ENCODE measurements at places on chromosomes 5 and 9.

DNA sequence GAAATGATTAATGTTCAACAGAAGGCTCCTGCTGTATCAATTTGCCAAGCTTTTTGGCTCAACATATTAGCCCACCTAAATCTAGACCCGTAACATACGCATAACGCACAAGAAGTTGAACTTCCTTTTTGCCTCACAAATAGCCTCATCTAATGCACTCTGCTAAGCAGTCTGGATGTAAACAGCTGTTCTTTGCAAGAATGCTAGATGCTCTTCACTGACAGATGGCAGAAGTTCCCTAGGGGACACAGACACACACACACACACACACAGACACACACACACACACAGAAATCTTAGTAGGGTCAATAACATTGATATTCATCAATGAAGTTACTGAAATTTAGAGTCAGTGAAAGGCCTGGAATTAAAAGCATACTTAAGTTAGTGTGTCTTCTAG, 13.2 kb upstream of the PCA3 start:
- DNase-seq, result no peak

DNA sequence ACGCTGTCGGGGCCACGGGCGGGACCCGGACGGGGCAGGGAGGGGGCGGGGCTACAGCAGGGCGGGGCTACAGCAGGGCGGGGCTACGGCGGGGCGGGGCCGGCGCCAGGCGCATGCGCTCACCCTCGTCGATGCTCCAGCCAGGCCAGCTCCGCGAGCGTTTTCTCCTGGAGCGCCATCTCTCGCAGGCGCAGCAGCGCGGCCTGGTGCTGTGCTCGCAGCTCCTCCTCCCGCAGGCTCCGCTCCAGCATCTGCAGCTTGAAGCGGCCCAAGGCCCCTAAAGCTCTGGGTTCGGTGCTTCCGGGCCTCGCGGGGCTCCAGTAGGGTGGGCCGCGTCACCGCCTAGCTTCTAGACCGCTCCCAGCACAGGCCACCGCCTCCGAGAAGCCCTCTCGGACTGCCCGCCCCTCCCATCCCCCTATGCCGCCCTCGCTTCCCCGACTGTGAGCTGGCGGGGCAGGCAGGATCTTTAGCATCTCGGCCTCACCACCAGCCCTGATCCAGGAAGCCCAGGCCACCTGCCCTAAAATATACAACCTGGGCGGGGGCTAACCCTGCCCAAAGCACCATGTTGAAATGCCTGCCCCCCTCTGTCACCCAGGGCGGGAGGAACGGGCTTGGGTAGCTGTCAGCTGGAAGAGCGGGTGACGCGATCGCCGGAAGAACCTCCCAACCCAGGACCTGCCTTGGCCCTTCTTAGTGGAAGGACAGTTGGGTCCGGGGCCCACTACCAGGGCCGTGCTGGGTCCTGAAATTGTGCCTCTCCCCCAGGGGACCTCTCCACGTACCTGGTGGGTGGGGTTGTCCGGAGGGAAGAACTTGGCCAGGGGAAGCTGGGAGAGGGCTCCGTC, 21.9 kb upstream of the QSOX2 start:
- DNase-seq, result peak; percentile 82

- DNase-seq, result no peak
These were observed 126.2 kb upstream of the SLC28A3 start for GRCh38 chr9:84466580-84467285.

- no peak for DNase-seq
These were observed 80.3 kb downstream of the IQGAP2 start for GRCh38 chr5:76483433-76483832.

- DNase-seq, result no peak
These were observed 516 bp downstream of the MAST4 start for GRCh38 chr5:66596636-66597182.

DNA sequence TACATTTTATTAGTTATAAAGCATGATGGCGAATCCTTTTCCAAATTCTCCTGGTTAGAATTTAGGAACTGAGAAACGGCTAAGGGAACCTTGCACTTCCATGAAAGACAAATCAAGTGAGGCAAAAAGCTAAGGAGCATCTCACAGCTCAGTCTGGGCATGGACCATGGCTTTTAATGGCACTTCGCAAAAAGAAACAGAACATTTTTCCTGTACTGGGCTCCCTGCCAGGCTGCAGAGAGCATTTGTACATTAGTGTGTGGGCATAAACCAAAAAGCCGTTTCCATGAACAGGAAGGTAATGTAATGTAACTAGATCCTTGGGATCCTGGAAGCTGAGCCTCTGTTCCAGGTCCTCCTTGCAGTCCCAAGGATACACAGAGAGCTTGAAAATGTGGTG, 354.2 kb downstream of the MRPS30 start:
- DNase-seq, result no peak

- DNase-seq, result no peak
These were observed 51.4 kb downstream of the EBF1 start for GRCh38 chr5:159048298-159048697.

DNA sequence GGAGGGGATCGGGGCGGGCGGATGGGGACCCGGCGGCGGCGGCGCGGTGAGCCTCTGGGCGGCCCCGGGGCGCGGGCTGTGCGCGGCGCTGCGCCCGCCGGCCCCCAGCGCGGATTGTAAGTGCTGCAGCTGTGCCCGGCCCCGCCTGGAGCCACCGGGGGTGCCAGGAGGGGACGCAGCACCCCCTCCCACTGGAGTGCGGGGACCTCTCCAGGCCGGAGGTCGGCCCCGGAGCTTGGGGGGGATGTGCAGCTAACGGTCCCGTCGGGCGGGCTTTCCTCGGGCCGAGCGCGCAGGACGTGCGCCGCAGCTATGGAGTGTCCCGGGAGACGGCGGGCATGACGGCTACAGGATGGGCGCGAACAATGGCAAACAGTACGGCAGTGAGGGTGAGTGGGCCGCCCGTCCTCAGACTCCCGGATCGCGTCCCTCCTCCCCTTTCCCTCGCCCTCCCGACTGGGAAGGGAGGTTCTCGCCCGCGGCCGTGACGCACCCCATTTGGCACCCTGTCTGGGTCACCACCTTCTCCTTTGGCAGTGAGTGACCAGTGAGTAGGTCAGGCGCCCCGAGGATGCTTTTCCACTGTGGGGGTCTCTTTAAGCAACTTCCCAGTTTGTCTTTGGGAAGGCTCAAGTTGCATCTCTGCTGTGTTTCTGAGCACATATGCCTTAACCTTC, 483 bp downstream of the FBXL7 start:
- peak; percentile 4 for DNase-seq

GRCh38 chr9:96674906-96675538, 19.9 kb upstream of the PRXL2C start:
- DNase-seq, result no peak

- no peak for DNase-seq
These were observed 480.9 kb downstream of the CDK5RAP2 start for GRCh38 chr9:120099065-120099464.

- DNase-seq, result no peak
These were observed 46.2 kb downstream of the SPRY4 start for GRCh38 chr5:142278627-142279026.

- DNase-seq, result no peak
These were observed 5.1 kb upstream of the CCDC192 start for GRCh38 chr5:127697894-127698600.

DNA sequence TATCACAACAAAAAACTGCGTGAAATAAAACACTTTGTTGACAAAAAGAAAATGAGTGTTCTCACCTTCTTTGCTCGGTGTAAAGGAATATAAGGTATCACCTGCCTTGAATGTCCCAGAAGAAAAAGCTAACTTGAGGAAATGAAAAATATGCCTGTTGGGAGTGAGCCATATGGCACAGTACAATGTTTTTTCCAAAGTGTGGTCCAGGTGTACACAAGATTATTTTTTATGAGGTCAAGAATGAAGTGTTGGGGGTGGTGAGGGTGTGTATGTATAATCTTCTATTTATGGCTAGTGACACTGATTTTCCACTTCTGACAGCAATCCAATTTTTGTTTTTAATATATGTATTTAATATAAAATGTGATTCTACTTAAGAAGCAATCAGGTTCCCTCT, 134.4 kb downstream of the RFX3 start:
- DNase-seq, result no peak

DNA sequence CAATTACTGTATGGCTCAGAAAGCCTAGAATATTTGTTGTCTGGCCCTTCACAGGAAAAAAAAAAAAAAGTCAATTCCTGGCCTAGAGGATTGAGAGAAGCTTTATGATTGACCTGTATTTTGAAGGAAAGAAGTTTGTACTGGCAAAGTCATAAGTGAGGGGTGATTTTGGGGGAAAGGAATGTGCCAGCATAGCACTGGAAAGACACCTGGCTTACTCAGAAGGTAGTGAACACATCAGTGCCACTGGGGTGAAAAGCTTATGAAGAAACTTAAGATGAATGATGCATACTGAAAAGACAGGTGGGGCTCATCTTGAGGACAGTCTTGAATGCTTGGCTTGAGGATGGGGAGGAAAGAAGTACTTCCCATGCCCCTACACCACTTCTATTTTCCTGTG, 127.9 kb upstream of the RASA1 start:
- no peak for DNase-seq

- no peak for DNase-seq
These were observed 4.6 kb downstream of the EFNA5 start for GRCh38 chr5:107666051-107666655.

DNA sequence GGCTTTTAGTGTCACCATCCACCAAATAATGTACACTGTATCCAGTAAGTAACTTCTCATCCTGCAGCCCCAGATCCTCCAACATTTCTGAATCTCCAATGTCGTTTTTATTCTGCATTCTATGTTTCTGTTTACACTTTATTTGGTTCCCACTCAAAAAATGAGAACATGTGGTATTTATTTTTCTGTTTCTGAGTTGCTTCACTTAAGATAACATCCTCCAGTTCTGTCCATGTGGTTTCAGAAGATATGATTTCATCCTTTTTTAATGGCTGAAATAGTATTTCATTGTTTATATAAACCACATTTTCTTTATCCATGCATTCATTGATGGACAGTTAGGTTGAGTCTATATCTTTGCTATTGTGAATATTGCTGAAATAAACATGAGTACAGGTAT, 677.3 kb upstream of the FTMT start:
- no peak for DNase-seq

GRCh38 chr5:29518176-29518575, 1675.3 kb upstream of the CDH6 start:
- no peak for DNase-seq

GRCh38 chr9:71608825-71609447, 159.4 kb downstream of the CEMIP2 start:
- DNase-seq, result no peak

- no peak for DNase-seq
These were observed 88.8 kb downstream of the SREK1 start for GRCh38 chr5:66232706-66233445.

GRCh38 chr9:3480353-3480655, 45.5 kb downstream of the RFX3 start:
- no peak for DNase-seq

- DNase-seq, result no peak
These were observed 167.2 kb downstream of the XRCC4 start for GRCh38 chr5:83244516-83244915.

DNA sequence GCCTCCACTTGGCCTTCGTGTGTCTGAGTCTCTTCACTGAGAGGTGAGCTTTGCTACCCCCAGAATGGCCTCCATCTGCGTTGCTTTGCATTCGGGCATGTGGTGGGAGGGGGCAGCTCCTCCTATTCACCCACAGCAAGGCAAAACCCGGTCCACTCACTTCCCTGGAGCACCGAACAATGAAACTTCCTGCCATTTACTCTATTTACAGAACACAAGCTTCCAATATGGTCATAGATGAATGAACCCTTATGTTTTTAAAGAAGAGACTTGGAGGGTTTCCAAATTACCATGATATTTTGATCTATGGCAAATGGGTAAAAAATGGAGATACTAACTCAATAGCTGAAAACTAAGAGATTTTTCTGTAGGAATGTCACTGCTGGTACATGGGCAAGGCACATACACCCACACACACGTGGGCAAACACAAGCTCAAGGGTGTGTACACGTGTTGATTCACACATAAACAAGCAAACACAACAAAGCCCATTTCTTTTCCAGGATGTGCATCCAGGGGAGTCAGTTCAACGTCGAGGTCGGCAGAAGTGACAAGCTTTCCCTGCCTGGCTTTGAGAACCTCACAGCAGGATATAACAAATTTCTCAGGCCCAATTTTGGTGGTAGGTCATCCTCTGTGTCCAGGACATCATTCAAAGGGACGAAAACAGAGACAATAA, 5.2 kb downstream of the GABRP start:
- DNase-seq, result no peak

DNA sequence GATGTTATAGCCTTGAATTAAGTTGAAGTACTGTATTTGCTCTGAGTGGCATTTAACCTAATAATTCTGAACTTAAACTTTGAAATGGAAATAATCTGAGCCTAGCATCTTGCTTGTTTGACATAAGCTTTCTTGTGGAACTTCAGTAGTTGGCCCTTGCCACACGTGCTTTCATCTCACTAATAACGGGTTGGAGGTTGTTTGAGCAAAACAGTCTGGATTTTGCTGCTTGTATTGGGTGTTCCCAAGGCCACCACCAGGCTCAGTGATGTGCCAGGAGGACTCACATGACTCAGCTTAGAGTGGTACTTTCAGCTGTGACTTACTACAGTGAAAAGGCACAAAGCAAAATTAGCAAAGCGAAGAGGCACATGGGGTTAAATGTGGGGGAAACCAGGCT, 35.7 kb downstream of the SECISBP2 start:
- no peak for DNase-seq

DNA sequence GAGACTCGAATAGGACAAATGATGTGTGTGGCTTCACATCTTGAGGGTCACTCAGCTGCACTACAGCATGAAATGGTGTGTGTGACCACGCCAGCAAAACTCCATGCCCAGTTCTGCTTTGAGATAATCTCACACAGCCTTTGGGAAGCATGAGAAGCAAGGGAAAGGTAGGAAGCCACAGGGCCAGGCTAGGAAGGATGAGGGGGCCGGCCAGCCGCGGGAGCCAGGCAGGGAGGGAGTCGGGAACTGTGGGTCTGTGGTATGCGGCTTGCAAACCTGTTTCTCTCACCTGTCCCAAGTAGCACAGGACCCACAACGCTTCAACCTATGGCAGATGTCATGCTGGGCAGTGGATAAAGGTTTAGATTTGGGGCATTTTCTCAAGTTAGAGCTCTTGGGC, 142.0 kb downstream of the HSPA4 start:
- DNase-seq, result no peak

DNA sequence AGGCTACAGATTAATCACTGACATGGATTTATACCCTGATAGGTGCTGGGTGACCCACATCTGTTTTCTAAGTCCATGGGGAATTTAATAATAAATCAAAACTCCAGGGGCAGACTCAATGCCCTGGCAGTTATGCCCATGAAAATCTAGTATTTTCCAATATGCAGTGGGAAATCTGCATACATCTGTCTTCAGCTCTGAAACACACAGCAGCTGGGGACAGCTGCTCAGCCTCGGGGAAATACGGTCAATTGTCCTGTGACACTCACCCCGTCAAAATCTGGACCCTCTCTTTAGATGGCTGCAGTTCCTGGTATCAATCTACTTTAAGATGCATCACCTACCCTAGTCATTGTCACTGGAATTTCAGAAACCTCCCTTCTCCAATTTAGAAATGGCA, 12.7 kb upstream of the C1QTNF3 start:
- no peak for DNase-seq

- DNase-seq, result no peak
These were observed 217.6 kb downstream of the NFIB start for GRCh38 chr9:14096258-14096922.
